ENCODE measurements at places on chromosomes 5 and 9.

- peak; percentile 14 for DNase-seq
These were observed 909 bp downstream of the SLC36A1 start for GRCh38 chr5:151448038-151448985.

GRCh38 chr5:61130289-61130688 is 32.0 kb downstream of the SMIM15 start:
- no peak for DNase-seq

DNA sequence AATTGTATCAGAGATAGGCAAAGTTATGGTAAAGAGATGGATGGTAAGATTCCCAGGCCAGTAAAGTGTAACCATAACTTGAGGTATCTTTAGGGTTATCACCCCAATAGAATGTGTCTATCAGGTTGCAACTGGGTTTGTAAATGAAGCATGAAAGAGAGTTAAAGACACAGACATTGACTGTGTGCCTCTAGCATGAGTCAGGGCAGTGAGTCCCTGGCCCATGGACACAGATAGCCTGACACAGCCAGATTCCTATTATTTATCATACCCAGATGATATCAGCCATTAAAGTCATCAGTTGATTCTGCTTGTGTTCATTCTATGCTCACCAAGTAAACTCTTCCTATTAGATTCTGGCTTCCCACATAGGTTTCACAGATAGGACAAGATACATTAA is 33.5 kb upstream of the SNAPC3 start:
- DNase-seq = no peak

GRCh38 chr9:89488131-89488530 is 9.8 kb downstream of the SEMA4D start:
- no peak for DNase-seq

DNA sequence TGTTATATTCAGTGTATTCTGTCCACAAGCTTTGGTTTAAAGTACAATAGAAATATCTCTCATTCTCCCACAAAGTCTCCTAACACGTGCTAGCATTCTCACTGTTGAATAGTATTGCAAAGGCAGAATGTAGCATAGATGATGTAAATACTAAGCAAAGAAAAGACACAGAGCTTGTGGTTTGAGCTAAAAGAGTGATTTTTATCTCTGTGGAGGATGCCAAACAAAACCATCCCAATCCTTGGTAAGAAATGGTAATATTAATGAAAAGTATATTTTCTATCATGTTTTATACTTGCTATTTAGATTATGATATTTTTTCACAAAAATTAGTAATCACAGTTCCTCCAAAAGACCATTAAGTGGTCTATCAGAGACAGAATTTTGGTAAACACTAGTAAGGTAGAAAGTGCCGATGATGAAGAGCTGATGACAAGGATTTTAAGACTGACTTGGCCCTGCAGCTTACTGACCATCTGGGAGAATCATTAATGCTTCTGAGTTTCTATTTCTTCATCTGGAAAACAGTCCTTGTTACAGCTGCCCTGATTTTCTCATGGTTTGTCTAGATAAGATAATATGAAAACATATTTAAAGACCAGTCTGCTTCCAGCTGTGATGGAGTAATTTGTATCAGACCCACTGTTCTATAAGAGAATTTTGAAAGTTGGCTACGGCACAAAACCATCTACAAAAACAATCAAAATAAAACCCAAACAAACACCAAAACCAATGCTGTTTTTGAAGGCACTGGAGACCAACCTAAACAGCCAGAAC is 510.2 kb downstream of the SPATA31D1 start:
- DNase-seq = no peak

- peak; percentile 46 for DNase-seq
These were observed 1.4 kb downstream of the OTULIN start for GRCh38 chr5:14665949-14666348.

DNA sequence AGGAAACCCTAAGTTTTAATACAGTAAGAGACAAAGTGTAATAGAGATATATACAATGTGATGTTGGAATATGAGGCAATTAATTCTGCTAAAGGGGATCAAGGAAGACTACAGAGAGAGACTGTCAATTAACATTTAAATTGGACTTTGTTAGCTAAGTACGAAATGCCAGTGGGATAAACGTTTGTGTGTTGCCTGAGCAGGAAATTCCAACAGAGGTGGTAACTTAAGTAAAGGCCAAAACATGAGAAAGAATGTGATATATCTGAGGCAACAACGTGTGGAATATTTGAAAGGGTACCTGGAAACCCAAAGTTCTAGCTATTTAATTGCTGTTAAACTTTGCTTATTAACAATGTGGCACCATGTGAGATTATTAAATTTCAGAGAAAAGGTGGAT is 1666.9 kb upstream of the WWC1 start:
- DNase-seq = no peak

GRCh38 chr9:129145316-129145715 is 32.7 kb downstream of the IER5L start:
- no peak for DNase-seq

DNA sequence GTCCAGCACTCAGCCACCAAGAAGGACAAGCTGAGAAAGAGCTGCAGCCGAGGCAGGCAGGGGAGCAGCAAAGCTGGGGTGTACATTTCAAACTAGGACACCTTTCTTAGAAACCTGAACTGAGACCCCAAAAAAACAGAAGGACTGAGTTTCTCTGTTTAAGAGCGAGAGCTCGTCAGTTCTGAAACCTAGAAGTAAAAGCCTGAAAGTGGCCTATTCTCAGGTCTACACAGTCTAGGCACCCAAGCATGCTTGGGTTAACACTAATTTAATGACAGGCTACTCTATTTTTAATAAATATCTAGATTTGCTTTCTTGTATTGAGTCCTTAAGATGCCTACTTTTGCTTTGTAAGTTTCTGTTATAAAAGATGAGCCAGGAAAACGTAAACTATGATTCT is 49.0 kb upstream of the TLE4 start:
- DNase-seq = no peak

DNA sequence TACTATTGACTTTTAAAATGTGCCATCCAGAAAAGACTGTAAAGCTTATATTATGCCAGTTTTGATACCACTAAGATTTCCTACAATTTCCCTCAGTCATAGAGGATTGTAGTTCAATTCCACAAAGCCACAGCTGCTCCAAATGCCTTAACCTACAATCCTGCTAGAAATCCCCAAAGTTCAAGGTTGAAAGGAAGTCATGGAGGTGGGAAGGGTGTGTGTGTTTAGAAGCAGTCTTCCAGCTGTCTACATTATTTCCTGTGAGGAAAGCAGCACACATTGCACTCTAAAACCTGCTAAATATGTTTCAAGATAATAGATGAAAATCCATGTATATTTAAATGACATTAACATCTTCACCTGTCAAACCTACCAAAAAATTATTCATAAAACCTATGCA is 11.8 kb downstream of the EPB41L4A start:
- DNase-seq = no peak

DNA sequence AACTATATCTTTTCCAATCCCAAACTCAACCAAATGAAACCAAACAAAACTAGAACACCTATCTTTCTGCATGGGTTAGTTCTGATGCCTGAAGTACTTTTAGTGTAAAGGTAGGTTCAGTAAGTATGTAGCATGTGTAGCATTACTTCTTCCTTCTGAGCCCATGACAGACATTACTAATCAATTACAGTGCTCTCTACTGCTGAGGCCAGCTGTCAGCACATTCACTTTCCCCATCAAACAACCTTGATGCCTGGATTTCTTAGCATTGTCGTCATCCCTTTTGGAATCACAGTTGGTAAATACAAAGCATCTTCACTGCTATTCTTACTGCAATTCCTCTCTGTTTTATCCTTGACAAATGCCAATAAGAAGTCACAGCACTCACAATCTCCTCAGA is 103.2 kb downstream of the PTTG1 start:
- DNase-seq = no peak

- peak; percentile 62 for DNase-seq
These were observed 54.8 kb upstream of the CDKN2AIPNL start for GRCh38 chr5:134466241-134467069.

- DNase-seq = no peak
These were observed 115.4 kb downstream of the RGS3 start for GRCh38 chr9:113578882-113579282.

DNA sequence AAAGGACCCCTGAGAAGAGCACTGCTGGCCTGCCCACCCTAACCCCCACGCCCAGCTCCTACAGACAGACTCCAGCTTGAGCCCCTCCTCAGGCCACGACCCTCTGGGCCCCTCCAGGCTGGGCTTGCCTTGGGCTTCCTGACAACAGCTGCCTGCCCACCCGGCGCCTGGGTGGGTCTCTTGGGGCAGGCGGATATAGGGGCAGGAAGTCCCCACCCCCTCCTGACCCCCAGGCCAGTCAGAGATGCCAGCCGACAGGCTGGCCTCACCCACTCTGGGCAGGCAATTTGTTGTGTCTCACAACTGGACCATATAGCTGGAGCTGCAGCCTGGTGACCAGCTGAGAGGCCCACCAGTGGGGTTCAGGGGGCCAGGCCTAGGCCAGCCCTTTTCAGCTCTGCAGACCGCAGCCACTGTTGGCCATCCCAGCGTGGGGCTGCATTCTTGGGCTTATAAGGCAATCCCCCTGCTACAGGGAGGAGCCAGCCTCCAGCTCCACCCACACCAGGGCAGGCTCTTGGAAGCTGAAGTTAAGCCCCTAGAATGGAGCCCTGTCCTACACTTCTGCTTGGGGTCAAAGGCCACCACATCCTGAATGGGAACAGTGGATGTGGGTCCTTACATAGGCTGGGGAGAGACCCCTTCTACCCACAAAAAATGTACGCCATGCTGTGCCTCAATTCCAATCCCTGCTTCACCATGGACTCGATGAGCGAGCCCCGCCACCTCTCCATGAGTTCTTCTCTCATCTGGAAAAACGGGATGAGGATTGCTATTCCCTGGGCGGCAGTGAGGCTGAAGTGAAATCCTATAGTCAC is 2.0 kb downstream of the PDLIM7 start:
- DNase-seq = peak; percentile 57

DNA sequence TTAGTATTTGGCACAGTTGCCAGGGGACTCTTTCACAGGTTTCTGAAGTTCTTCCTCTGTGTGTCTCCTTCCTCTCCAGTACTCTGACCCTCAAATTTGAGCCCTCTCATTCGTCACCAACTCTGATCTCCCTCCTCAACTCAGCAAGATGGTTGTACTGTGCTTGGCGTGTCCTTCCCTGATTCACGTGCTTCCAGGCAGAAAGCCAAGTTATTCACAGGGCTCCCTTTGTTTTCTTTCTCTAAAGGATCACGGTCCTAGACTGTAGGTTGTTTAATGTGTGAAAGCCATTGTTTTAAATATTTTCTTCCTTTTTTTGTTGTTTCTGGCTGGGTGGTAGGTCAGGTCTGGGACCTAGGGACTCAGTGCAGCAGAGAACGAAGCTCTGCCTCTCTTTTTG is 142.9 kb downstream of the DMAC1 start:
- no peak for DNase-seq

DNA sequence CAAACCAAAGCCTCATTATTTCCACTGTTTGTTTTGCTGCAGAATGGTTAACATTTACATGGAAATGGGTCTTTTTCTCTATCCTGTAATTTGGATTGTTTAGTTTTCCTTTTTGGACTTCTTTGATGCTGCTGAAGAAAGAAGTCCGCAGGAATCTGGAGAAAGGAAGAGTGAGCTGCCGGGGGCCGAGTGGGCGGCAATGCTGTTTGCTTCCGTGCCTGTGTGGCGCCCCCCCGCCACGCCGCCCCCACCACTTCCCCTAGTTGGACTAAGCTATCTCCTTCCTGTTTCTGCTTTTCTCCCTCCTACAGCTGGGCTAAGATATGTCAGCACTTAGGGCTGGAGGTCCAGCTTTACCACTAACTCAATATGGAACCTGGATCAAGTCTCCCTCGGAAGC is 39.7 kb downstream of the ACTL7B start:
- no peak for DNase-seq

GRCh38 chr5:119019501-119019900 is 31.2 kb upstream of the DTWD2 start:
- no peak for DNase-seq

DNA sequence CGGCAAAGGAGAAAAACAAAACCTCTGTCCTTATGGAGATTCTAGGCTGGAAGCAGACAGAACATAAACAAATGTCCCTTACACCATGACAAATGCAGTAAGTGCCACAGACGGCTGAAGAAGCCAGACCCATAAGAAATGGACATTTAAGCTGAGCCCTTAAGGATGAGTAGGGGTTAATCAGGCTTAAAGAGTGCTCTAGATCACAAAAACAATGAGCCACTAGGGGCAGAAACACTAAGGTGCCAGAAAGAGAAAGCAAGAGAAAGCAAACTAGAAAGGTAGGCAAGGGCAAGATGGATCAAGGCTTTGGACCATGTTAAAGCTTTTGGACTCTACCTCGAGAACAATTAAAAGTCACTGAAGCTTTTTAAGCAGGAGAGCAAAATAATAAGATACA is 326.9 kb upstream of the WWC1 start:
- no peak for DNase-seq

DNA sequence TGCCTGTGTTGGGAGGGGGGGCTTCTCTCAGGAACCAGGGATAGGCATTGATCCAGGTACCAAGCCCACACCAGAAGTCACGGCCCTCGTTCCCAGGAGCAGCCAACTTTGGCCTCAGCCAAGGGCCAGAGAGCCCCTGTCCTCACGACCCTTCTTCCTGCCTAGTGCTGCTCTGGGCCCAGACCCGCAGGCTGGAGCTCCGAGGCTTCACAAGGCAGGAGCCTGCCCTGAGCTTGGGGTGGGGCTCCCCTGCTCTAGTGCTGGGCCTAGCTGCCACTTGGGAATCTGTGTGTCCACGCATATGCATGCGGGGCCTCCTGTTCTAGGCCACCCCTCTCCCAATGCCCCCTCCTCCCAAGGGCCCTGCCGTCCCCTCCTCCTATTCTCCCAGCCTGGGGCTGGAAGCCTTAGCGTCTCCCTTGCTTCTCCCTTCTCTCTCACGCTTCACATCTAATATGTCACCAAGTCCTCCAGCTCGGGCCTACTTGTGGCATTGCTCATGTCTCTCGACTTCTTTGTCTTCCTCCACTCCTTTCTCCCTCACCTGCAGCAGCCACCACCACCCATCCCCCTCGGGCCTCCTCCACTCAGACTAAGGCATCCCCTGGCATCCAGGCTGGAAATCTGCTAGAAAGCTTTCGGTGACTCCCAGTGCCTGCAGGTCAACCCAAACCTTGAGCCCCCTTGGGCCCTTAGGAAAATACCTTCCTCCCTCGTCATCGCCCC is 3.4 kb downstream of the UNC5A start:
- no peak for DNase-seq

GRCh38 chr9:72997387-72997995 is 44.6 kb upstream of the ALDH1A1 start:
- no peak for DNase-seq

All from HEK293T (cell line).